ENCODE measurements at places on chromosomes 12 and 14.

DNA sequence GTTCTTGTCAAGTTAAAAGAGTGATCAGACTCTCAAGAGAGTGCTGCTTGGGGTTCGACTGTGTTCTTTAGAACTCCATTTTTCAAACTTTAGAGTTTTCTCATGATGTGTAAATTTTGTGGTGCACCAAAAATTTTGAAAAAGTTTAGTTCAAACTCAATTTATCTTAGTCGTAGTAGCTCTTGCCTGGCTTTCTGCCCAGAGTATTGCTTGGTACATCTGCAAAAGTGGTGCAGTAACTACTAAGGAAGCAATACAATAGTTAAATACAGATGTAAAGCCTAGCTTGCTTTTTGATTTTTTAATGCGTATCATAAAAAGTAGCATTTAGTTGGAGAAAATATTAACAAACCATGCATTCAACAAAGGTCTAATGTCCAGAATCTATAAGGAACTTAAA, 9.5 kb upstream of the CCDC91 start:
- no peak for DNase-seq

DNA sequence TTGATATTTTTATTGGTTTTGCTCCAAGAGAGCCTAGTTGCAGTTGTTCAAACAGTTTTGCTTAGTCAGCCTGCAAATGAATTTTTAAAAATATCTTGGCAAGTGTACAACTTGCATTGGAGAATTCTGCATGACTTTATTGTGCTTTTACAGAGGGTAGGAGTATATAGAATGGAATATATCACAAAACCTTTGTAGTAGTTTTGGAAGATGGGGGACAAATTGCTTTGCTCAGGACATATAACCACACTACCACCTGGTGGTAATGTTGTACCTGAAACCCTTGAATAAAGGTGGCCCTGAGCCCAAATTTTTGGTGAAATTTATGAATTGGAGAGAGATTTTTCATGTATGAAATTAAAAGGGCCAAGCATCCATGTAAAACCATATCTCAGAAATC, 645.2 kb downstream of the MED13L start:
- no peak for DNase-seq

- DNase-seq, result no peak
Measured at GRCh38 chr14:99463974-99464373, 16.7 kb downstream of the SETD3 start.

- DNase-seq, result no peak
Measured at GRCh38 chr14:79412822-79413221, 798.5 kb downstream of the DIO2 start.

GRCh38 chr14:43166163-43166562, 1340.9 kb downstream of the FSCB start:
- no peak for DNase-seq

- no peak for DNase-seq
Measured at GRCh38 chr14:96205059-96205977, 679 bp downstream of the BDKRB2 start.

DNA sequence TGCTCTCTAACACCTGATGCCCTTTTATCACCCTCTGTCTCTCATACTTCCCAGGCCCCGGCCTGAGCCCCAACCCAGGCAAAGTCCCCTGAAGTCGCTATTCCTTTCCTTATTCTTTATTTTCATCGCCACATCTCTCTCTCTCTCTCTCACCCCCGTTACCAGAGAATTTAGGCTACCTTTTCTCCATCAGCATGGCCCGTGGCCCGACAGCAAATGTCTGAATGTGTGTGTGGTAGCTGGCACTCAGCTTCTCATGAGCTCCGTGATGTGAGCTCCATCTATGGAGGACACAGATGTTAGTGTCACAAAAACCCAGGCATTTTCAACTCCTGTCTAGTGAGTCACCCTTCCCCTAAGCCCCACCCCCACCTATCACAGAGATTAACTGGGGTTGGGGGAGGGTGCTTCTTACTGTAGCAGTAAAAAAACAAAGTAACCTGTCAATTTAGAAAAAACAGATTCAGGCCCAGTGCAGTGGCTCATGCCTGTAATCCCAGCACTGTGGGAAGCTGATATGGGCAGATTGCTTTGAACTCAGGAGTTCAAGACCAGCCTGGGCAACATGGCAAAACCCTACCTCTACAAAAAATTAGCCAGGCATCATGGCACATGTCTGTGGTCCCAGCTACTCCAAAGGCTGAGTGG, 53.8 kb downstream of the VCPKMT start:
- peak; percentile 64 for DNase-seq

- no peak for DNase-seq
Measured at GRCh38 chr14:73750531-73750901, 36.3 kb upstream of the PNMA1 start.

DNA sequence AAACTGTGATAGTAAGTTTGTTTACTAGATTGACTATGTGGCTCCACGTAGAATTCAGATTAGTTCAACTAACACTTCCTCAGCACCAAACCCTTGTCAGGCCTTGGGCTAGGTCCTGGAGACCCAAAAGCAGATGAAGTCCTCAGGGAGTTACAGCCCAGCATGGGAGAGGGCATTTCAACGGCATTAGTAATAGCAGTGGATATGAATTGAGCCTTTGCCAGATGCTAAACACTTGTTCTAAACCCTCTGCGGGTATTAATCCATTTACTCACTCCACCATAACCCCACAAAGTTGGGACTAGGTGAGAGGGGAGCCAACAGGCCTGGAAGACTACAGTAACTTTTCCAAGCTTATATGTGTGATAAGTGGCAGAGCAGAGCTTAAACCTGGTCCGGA, 714.6 kb downstream of the DIO2 start:
- no peak for DNase-seq

DNA sequence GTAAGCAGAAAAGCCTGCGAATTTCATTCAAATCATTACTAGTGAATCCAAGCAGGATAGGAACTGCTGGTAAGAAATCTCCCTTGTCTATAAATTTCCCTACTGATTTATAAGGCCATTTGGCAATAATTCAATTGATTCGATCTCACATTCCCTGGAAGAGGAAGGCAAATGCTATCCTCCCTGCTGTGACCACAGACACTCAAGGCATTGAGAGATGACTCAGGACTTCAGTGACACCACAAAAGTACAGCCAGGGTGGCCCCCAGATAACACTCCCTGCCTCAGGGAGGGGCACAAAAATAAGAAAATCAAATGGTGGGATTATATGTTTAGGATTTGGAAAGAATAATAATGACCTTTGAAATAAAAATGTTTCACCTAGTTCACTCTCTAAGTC, 162.7 kb downstream of the GRIP1 start:
- no peak for DNase-seq

DNA sequence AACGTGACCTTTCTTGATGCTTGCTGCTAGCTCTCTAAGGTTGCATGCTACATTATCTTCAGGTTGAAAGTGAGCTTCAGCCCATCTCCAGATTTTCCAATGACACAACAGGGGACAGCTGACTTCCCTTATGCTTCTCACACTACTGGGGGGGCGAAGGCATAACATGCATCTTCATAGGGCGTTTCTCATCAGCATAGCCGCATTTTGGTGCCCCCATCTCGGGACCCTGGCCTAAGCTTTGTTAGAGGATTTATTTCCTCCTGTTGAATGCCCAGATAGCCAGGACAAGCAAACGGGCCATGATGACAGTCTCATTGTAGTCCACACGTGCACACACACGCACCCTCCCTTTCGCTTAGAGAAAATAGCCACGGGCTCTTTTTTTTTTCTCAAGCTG, 30.7 kb downstream of the SSPN start:
- no peak for DNase-seq

DNA sequence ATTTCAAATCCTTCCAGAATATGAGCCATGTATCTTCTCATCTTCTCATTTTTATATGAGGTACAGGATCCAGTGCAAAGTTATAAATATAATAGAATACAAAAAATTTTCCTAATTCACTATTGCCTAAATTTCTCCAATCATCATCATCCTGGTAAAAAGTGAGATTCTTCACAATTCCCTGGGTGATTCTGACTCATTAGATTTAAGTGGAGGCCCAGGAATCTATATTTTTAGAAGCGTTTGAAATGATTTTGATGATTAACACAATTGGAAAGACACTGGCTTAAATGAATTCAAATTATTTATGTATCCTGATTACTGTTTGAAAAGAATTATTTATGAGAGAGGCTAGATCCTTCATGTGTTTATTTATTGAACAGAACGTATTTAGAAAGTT, 380.3 kb upstream of the PDE3A start:
- DNase-seq, result no peak

- DNase-seq, result no peak
Measured at GRCh38 chr12:11795192-11795912, 145.9 kb downstream of the ETV6 start.
